ENCODE measurements at places on chromosomes 3 and 15. TPM values are rescaled to one million over a fixed set of nuclear protein-coding genes. Genes with fewer than 3 reads are reported as not detected.
A peak's percentile ranks its signal among the peaks of the same experiment; 100 is the strongest.

The SLC28A1 gene
- not detected for total RNA-seq

The FBLN2 gene
- 33.5 TPM for total RNA-seq

The CFAP100 gene
- total RNA-seq, result not detected

The ANKRD34C gene
- total RNA-seq, result not detected

The TMEM108 gene
- total RNA-seq, result 1.4 TPM

- peak; percentile 57 for DNase-seq
Observed at GRCh38 chr15:83283138-83283812, 1.2 kb downstream of the BNC1 start.

- DNase-seq, result no peak
Observed at GRCh38 chr3:13243586-13243985, 170.4 kb upstream of the IQSEC1 start.
